ENCODE measurements at places on chromosomes 1 and 21.

DNA sequence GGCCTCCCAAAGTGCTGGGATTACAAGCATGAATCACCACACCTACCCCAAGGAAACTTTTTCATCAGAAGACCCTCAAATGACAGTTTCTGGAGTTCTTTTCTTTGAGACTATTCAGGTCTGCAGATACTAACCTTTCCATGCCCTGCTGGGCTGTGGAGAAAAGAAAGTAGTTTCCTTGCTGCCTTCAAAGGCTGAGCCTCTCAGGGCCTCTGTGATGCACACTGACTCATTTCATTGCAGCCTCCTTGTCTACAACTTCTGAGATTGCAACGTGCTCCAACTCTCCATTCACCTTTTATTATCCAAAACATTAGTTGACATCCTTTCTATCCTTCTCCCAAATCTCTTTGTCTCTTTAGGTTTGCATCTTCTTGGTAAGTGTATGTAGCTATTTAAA, 8.8 kb upstream of the SAMSN1 start:
- no peak for DNase-seq

DNA sequence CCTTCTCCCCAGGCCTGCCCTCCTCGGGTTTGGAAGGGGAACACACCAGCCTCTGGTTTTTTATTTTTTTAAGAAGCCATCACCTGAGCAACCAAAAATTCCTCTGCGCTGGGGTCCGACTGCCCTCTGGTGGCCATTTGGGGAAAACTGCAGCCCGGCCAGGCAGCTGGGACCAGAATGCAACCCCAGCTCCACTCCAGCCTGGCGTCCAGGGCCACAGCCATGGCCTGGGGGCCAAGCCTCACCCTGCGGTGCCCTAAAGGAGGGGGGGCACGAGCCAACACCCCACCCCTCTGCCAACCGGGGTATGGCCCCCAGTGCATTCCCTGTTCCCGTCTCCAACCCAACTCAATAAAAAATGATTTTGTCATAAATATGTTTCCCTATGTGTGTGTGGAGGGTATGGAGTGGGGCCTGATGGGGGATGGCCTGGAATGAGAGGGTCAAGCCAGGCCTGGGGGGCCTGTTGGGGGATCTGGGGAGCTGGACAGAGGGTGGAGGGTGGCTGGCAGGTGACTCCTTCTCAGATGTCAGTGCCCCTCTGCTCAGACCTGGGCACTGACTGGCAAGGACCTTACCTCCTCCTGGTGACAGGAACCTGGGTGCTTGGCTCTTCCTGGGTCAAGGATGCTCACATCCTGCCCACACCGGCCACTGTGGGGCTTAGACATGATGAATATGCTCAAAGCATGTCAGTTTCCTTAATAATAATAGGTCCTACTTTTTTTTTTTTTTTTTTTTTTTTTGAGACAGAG, 3.2 kb downstream of the GPR3 start:
- DNase-seq, result peak; percentile 75

- no peak for DNase-seq
These were observed 31.3 kb downstream of the CNIH4 start for GRCh38 chr1:224387943-224388342.

DNA sequence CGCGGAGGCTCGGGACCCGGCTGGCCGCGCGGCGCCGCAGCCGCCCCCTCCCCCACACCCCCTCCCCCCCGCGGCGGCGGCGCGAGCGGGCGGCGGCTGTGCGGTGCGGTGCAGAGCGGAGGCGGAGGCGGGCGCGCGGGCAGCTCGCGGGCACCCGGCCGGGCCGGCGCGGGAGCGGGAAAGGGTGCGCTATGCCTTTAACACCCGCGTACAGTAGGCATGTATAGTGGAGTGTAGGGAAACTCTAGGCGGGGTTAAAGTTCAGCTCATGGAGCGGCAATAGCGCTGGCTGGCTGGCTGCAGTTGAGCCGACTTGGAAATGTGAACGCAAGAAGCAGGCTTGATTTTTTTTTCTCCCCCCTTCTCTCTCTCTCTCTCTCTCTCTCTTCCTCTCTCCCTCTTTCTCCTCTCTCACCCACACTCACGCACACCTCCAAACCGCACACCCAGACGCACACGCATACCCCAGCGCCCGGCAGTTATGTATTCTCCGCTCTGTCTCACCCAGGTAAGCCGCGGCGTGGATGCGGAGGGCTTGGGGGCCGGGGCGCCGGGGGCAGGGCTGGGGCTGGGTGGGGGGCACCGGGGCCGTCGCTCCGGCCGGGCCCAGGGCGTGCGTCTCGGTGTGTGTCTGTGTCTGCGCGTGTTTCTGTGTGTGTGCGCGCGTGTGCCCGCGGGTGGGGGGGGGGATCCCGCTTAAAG, at the start of gene NFIA:
TSS of gene NFIA (plus strand) at position 251 of the 702 bp plus-strand sequence.
- DNase-seq, result peak; percentile 34

DNA sequence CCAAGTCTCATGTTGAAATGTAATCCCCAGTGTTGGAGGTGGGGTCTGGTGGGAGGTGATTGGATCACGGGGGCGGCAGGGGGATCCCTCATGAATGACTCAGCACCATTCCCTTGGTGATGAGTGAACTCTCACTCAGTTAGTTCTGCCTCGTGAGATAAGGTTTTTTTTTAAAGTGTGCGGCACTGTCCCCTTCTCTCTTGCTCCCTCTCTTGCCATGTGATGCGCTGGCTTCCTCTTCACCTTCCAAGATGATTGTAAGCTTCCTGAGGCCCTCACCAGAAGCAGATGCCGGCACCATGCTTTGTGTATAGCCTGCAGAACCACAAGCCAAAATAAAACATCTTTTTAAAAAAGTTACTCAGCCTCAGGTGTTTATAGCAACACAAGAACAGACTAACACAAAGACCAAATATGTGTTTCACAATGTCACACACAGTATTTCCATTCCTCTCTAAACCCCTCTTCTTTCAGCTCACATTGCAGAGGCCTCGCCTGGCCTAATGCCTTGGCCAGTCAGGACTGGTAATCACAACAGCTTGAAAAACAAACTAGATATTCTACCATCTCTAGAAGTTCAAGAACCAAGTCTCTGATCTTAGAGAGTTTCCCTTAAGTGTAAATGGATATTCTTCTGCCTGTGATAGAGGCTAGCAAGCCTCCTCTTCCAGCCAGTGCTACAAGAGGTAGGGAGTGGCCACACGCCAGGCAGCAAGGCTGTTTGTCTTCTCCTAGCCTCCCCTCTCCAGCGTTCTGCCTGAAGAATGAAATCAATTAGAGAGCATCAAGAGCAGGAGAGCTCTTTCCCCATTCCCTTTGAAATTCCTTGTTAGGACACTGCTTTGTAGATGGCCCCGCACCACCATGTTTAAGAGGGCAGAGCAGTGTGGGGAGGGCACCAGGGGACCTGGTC, 19.6 kb upstream of the RAP1A start:
- DNase-seq, result no peak

DNA sequence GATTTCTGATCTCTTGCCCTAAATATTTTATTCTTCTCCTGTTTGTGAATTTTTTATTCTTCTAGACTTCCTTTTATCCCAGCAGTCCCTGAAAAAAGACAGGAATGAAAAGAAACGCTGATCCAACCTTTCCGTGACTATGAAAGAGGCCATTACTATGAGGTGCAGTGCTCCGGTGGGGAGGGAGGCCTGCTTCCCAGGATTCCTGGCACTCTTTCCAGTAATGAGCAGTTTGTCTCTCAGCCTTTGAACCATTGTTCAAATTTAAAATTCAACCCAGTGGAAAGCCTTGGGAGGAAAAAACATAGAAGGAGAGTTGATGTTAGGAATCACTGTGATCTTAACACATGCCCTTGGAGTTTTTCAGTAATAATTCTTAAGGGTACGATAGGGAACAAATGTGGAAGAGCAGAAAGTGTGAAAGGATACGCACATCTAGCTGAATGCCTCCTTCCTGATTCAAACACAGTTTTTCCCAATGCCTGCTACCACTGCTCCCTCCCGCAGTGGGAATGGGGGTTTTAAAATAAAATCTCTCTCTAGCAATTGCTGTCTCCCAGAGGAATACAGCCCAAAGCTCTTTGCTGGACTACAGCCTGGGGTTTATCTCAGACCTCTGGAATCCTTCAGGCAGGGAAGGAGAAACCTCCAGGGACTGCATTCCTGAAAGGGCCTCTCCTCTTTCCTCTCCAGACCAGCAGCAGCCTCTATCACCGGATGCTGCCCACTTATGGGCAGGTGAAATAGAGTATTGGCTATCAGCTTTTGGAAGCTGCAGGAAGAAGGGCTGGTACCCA, 6.1 kb downstream of the IER5 start:
- no peak for DNase-seq

DNA sequence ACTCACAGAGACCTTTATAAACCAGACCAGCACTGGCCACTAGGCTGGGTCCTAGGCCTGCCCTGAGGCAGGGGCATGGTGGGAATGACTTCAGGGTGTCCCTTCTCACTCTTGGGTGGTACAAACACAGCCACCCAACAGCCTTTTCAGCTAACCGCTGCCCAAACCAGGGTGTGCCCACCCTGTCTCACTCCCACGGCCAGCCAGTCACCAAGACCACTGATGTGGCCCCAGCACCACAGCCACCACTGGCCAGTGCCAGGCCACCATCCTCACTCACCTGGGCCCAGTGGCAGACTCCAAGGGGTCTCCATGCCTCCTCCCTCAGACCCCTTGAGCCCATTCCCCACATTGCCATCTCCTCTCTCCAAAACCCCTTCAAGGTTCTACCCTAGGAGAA, 27.8 kb downstream of the TAS1R2 start:
- no peak for DNase-seq

DNA sequence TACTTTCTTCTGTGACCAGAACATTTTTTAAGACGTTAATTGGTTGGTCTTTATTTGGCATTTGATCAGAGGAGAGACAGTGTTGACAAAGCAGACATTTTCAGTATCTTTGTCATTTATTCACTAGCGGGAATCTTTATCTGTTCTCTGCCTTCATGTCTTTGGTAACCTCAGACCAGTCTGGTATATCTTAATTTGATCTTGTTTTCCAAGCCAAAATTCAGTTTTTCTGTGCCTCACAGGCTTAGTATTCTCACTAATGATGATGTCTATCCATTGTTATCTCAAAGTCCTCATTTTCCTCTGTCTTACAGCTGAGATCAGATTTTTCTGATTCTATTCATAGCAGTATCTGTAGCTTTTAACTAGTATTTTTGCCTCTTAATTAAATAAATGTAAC, 158.7 kb downstream of the GPR52 start:
- no peak for DNase-seq

DNA sequence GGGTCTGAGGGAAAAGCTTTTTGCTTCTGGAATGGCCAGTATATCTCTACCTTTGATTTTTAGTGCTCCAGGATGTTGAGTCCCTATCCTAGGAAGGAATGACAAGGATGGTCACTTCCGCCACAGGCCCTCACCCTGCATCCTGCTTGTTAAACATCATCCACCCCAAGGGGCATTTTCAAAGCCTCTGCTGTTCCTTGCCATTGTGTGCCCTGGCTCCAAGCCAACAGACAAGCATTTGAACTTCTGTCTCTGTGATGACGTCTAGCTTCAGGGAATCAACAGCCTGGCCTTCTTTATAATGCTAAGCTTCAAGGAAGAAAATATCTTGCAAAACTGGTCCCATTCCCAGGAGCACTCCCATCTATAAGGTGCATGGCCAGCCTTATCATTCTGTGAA, 12.3 kb upstream of the JAM2 start:
- DNase-seq, result no peak

GRCh38 chr21:34299168-34299539, 64.7 kb upstream of the KCNE2 start:
- no peak for DNase-seq

DNA sequence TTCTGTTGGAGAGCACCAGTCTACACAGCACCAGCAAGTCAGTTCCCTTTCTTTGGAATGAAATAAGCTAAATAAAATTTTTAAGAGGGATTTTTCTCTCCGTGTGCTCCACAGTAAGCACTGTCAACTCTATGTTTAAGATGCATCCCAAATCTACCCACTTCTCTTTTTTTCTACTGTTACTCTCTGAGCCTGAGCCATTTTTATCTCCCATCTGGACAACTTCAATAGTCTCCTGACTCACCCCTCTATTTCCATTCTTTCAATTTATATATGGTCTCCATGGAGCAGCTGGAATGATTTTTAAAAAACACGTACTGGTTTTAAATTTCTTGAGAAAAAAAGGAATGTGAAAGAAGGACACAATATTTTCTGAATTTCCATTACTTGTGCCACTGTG, 24.7 kb upstream of the CCT8 start:
- DNase-seq, result no peak

DNA sequence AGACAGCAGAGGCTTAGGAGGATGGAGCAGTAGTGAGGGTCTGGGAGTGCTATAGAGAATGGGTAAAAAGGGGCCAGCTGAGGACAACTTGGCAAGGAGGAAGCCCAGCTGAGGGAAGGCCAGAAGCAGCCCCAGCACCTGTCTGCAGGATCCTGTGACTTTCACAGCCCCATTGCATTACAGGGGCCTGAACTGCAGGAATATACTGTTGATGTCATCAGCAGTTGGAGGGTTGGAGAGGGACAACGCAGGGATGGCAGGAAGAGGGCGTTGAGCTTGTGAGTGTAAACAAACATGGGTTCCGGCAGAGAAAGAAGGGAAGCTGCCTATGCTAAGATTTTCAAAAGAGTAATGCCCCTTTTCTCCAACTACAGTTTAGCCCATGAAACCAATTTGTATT, 628.5 kb downstream of the SMYD3 start:
- no peak for DNase-seq

DNA sequence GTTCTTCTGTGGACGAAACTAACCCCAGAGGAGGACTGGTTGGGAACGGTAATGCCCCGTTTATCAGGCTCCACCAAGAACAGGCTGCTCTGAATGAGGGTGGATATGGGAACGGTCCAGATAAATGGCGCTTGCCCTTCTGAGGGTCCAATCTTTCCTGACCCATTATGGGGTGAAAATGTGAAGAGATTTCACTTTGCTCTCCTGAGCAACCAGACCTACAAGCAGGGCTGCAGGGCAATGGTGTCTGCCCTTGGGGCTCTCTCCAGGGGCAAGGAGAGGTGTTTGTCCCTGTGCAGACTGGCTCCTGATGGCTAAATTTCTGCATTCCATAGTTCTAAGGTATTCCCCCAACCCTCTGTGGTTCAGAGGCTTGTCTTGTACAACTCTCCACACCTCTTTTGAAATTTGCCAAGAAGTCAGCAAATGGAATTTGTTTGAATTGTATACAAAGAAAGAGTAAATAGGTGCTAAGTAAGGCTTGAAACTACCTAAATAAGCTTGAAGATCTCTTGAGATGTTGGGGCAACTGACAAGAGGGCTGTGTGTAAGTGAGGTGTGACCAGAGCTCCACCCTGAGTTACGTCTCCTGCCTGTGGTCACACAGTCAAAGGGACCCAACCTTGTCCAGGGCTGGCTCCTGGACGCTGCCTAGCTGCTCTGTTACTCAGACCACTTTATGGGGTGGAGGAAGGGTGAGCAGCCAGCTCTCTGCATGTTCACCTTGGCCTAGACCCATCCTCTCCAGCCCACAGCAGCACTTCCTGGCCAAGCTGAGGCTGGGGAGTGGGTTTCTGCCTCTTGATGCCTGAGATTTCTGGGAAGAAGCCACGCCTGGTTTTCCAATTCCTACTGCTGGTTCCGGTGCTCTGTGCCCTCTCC, 24.8 kb downstream of the SLC2A1 start:
- no peak for DNase-seq

GRCh38 chr1:57158604-57158998, 192.8 kb upstream of the C8B start:
- no peak for DNase-seq

- DNase-seq, result no peak
These were observed 332.9 kb upstream of the PTBP2 start for GRCh38 chr1:96388421-96389310.

Data from stimulated activated naive CD4-positive, alpha-beta T cell (primary cell).